ENCODE measurements at places on chromosomes 11 and 22. TPM values are rescaled to one million over a fixed set of nuclear protein-coding genes. Genes with fewer than 3 reads are reported as not detected.

GRCh38 chr11:43582863-43583462 lies 97.6 kb upstream of the HSD17B12 start:
- H3K4me3 ChIP-seq, result no peak overlapping the region
- H3K4me1 ChIP-seq, result peaks cover 23% of the 10 kb centered on the region
- H3K36me3 ChIP-seq, result no peaks in the 10 kb centered on the region
- no peak for DNase-seq
- no peak overlapping the region for H3K27ac ChIP-seq
- peaks cover 9% of the 10 kb centered on the region for H3K27me3 ChIP-seq

GRCh38 chr11:47451436-47451835 lies 2.5 kb upstream of the RAPSN start:
- no peaks in the 10 kb centered on the region for H3K27me3 ChIP-seq
- no peak overlapping the region for H3K4me3 ChIP-seq
- no peaks in the 10 kb centered on the region for H3K36me3 ChIP-seq
- no peak overlapping the region for H3K27ac ChIP-seq
- DNase-seq, result no peak
- H3K4me1 ChIP-seq, result peaks cover 3% of the 10 kb centered on the region

DNA sequence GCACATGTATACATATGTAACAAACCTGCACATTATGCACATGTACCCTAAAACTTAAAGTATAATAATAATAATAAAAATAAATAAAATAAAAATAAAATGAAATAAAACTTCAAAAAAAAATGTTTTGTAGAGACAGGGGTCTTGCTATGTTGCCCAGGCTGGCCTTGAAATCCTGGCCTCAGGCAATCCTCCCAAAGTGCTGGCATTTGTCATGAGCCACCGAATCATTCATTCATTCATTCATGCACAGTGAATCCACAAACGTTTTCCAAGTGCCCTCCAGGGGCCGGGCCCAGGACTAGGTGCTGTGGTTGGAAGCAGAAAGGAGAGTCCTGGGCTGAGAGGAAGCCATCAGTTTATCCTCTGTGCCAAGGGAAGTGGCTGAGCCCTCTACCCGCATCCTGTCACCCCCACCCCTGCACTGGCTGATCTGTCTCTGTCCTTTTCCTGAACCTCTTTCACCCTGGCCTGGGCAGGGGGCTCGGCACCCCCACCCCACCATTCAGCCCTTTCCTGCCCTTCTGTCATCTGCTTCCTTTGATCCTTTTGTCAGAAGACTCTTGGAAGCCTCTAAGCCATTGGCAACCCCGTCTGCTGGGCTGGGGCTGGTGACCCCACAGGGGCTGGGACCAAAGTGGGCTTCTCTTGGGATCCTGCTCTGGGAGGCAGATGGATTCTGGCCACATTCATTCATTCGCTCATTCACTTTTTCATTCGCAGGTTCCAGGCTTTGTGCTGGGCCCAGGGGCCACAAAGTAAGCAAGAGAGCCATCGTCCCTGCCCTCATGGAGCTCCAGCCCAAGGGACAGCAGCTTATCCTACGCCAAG lies 84.3 kb downstream of the IGLL1 start:
- no peaks in the 10 kb centered on the region for H3K4me1 ChIP-seq
- no peak overlapping the region for H3K27ac ChIP-seq
- DNase-seq, result no peak
- no peaks in the 10 kb centered on the region for H3K27me3 ChIP-seq

DNA sequence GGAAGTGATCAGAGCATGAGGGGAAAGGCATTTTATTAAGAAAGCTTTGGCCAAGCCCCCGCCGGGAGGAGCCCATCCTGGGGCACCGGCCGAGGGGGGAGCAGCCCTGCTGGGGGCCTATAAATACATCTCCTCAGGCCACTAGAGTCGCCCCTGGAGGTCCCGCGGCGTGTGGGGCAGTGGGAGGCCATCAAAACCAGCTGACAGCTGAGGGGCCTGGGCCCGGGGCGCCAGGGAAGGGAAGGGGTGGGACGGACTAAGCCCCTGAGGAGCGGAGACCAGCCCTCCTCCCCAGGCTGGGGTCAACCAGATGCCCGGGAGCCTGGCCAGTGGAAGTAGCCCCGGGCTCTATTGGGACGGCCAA lies 13.1 kb downstream of the SCARF2 start:
- H3K36me3 ChIP-seq, result no peaks in the 10 kb centered on the region
- peaks cover 24% of the 10 kb centered on the region for H3K4me1 ChIP-seq
- no peak overlapping the region for H3K4me3 ChIP-seq
- no peaks in the 10 kb centered on the region for H3K27me3 ChIP-seq
- DNase-seq, result no peak

DNA sequence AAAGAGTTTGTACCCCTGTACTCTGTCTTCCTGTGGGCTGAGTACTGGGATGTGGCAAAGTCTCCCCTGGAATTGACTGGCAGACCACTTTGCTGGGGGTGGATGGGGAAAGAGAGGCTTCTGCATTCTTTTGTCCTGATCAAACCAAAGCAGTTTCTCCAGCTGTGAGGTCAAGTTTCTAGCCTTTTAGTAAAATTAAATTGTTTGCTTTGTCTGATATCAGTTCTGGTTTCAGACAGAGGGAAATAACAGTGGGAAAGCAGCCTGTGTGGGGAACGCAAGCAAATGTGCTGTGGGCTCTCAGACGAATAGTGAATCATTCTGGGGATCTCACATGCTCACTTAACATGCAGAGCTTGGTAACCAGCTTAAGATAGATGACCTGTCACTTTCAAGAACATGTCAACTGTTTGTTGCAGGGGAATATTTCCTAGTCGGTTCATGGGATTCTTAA lies 151.6 kb downstream of the FAT3 start:
- no peak overlapping the region for H3K27ac ChIP-seq
- no peaks in the 10 kb centered on the region for H3K4me1 ChIP-seq
- H3K36me3 ChIP-seq, result no peaks in the 10 kb centered on the region
- no peak for DNase-seq
- H3K4me3 ChIP-seq, result no peak overlapping the region
- H3K27me3 ChIP-seq, result no peaks in the 10 kb centered on the region

- no peaks in the 10 kb centered on the region for H3K4me1 ChIP-seq
- no peaks in the 10 kb centered on the region for H3K27me3 ChIP-seq
- H3K36me3 ChIP-seq, result no peaks in the 10 kb centered on the region
- H3K27ac ChIP-seq, result no peak overlapping the region
Measured at GRCh38 chr11:113951537-113951936, 23.4 kb upstream of the HTR3A start.

DNA sequence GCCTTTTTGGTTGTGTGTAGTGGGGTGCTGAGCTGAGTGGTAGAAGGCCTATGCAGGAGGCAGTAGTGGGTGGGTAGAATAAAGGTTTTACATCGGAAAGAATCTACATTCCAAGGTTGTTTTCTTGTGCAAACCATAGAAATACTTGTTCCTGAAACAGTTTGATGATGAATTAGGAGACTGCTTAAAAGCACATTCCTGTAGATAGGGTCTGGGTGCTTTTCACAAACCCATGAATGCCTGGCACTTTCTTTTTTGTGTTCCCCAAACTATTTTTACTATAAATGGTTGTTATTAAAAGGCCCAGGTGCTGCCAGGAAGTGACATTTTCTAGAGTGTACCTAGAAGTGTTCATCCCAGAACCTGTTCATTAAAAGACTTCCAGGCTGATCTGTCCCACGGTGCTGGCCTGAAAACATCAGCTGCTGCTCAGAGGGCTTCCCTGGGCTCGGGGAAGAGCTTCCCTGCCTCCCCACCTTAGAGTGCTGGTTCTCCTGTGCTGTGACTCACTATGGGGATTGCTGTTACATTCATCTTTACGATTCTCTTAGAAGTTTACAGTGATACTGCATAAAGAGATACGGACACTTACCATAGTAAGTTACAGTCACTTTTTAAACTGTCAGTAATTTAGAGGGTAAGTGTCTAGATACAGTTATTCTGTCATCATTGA lies 27.9 kb downstream of the PPFIA1 start:
- H3K4me1 ChIP-seq, result no peaks in the 10 kb centered on the region
- DNase-seq, result no peak
- no peaks in the 10 kb centered on the region for H3K27me3 ChIP-seq
- peaks cover 2% of the 10 kb centered on the region for H3K36me3 ChIP-seq

DNA sequence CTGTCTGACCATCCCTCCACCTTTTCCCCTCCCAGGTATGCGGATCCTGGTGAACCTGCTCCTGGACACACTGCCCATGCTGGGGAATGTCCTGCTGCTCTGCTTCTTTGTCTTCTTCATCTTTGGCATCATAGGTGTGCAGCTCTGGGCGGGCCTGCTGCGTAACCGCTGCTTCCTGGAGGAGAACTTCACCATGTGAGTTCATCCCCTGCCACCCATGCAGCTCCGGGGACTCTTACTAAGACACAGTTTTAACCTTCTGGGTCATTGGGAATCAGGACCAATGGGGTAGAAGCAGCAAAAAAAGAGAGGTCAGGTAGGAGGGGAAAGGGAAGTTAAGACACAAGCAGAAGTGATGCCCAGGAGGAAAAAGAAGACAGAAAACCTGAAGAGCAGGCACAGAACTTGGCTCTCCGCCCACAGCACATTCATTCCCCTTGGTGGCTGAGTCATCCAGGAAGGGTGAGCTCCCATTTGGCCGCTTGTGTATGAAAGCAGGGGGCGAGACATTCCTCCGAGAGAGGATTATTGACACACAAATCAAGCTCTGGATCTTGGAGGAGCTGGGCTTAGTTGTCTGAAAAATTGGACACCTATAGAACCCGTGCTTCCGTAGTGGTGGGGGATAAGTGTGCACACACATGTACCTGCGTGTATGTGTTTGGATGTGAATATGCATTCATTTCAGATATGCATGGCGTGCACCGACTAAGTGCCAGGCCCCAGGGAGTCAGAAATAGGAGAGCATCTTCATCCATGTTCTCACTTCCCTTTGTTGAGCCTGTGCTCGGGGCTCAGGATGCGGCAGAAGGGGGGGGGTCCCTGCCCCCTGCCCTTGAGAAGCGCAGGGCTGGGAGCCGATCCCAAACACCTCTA lies 64.2 kb downstream of the CACNA1I start:
- no peaks in the 10 kb centered on the region for H3K4me1 ChIP-seq
- H3K4me3 ChIP-seq, result no peak overlapping the region
- H3K27me3 ChIP-seq, result no peaks in the 10 kb centered on the region

GRCh38 chr11:77131560-77131959 lies 3.5 kb downstream of the MYO7A start:
- peak overlapping the region; percentile 54 for H3K27ac ChIP-seq
- no peak for DNase-seq

GRCh38 chr11:36041988-36042611 lies 98.2 kb downstream of the LDLRAD3 start:
- H3K27ac ChIP-seq, result no peak overlapping the region
- DNase-seq, result no peak
- H3K4me1 ChIP-seq, result peaks cover 2% of the 10 kb centered on the region
- no peaks in the 10 kb centered on the region for H3K27me3 ChIP-seq
- H3K36me3 ChIP-seq, result no peaks in the 10 kb centered on the region

The PRR33 gene
- total RNA-seq, result not detected

The GNAZ gene
- 0.33 TPM for total RNA-seq

The MMP12 gene
- total RNA-seq, result not detected

The OR2D2 gene
- total RNA-seq, result not detected
